Breast epithelium (tissue), 4 donors: ENCODE measurements at places on chromosomes 2 and 18. TPM values are rescaled to one million over a fixed set of nuclear protein-coding genes. Genes with fewer than 3 reads are reported as not detected.

DNA sequence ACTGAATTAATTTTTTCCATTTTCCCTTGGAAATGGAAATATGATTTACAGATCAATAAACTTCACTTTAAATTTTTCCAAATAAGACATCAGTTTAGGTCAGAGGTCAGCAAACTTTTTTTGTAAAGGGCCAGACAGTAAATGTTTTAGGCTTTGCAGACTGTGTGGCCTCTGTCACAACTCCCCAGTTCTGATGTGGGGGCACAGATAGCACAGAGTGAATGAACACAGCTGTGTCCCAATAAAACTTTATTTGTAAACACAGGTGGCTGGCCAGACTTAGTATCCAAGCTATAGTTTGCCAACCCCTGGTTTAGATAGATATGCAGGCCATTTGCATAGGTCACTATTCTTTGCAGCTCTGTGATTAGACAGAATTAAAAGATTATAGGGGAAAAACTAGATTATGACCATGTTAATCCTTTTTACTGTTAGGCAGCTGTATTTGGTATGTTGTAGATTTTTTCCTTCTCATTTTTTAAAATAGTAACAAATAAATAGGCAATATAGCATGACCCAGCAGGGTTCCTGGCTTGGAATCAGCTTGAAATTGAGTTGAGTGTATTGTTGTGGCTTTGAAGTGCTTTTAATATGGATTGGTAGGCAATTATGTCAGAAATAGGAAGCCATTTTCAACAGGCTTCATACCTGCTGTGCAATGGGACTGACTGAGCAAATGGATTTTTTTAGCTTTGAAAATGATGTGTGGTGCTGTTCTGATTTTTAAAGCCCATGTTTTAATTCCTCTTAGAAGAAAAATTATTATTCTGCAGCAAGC lies 59.7 kb downstream of the WDSUB1 start:
- H3K27ac ChIP-seq, result no peak overlapping the region
- no peaks in the 10 kb centered on the region for H3K4me1 ChIP-seq
- DNase-seq, result no peak
- no peak overlapping the region for H3K4me3 ChIP-seq
- no peaks in the 10 kb centered on the region for H3K36me3 ChIP-seq

GRCh38 chr2:235939471-235939870 lies 228.7 kb downstream of the GBX2 start:
- DNase-seq, result no peak
- H3K27me3 ChIP-seq, result no peaks in the 10 kb centered on the region
- H3K4me3 ChIP-seq, result no peak overlapping the region
- H3K36me3 ChIP-seq, result no peaks in the 10 kb centered on the region
- no peaks in the 10 kb centered on the region for H3K4me1 ChIP-seq
- H3K27ac ChIP-seq, result no peak overlapping the region

GRCh38 chr2:237669628-237670392 lies 42.4 kb downstream of the LRRFIP1 start:
- no peak for DNase-seq
- H3K4me3 ChIP-seq, result no peak overlapping the region

- no peak for DNase-seq
- H3K27ac ChIP-seq, result no peak overlapping the region
- no peak overlapping the region for H3K4me3 ChIP-seq
- no peaks in the 10 kb centered on the region for H3K4me1 ChIP-seq
- H3K36me3 ChIP-seq, result no peaks in the 10 kb centered on the region
Measured at GRCh38 chr2:13480057-13480456, 763.3 kb downstream of the TRIB2 start.

GRCh38 chr2:219405451-219405850 lies 12.7 kb upstream of the DES start:
- no peak overlapping the region for H3K4me3 ChIP-seq
- no peaks in the 10 kb centered on the region for H3K36me3 ChIP-seq
- DNase-seq, result no peak
- H3K4me1 ChIP-seq, result no peaks in the 10 kb centered on the region
- peak overlapping the region; percentile 32 for H3K27ac ChIP-seq

DNA sequence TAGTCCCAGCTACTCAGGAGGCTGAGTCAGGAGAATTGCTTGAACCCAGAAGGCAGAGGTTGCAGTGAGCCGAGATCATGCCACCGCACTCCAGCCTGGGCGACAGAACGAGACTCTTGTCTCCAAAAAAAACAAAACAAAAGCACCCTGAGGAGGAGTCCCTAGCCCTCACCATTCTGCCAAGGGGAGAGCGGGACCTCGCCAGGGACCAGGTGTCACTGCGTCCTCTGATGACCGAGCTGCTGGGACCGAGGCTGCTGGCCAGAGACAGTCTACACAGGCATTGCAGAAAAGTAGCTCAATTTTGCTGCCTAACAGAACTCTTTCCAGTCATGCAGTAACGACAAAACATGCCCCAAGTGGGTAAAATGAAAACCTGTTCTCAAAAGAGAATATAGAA lies 18.4 kb downstream of the NCK2 start:
- no peaks in the 10 kb centered on the region for H3K4me1 ChIP-seq
- H3K36me3 ChIP-seq, result no peaks in the 10 kb centered on the region
- H3K27me3 ChIP-seq, result no peaks in the 10 kb centered on the region
- H3K27ac ChIP-seq, result no peak overlapping the region

Gene ATP9B
- 54.4 TPM for total RNA-seq

DNA sequence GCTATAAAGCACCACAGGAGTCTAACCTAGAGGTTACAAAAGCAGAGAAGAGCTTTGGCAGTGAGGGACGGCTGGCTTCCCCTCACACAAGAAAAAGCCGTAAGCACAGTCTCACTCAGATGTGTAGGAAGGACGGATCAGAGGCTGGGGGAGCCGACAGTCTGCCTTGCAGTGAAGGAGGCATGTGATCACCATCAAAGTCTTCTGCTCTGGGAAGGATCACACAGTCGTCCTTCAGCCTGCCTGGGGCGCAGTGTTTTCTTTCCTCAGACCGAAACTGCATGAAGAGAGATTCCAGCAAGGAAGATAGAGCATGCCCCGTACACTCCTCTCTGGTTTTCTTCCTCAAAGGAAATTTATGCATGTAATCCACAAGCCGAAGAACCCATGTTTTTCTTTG lies 24.1 kb downstream of the GATA6 start:
- no peak for DNase-seq
- H3K36me3 ChIP-seq, result no peaks in the 10 kb centered on the region
- H3K27ac ChIP-seq, result no peak overlapping the region
- no peaks in the 10 kb centered on the region for H3K4me1 ChIP-seq

- no peaks in the 10 kb centered on the region for H3K4me1 ChIP-seq
- H3K36me3 ChIP-seq, result no peaks in the 10 kb centered on the region
- no peaks in the 10 kb centered on the region for H3K27me3 ChIP-seq
- no peak overlapping the region for H3K4me3 ChIP-seq
Measured at GRCh38 chr2:174971868-174972781, 33.1 kb downstream of the CHN1 start.

- H3K27ac ChIP-seq, result no peak overlapping the region
- no peaks in the 10 kb centered on the region for H3K36me3 ChIP-seq
- no peaks in the 10 kb centered on the region for H3K4me1 ChIP-seq
- no peak for DNase-seq
Measured at GRCh38 chr18:7273301-7273921, 42.5 kb downstream of the LRRC30 start.

DNA sequence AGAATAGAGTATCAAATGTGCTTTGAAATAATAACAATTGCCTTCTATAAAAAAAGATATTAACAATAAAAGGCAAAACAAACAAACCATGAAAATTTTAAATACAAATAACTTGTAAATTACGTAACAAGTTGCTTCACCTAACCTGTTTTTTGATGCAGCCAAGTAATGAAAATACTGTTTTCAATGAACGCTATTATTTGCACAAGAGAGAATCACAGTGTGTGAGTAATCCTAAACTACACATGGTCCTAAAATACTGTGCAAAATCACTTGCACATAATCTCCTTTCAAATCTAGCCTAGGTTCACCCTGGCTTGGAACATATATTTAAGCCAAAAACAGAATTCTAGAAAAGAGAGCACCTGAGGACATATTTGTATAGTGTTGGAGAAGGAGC lies 98.9 kb downstream of the CCDC148 start:
- no peak overlapping the region for H3K27ac ChIP-seq
- H3K36me3 ChIP-seq, result no peaks in the 10 kb centered on the region
- no peaks in the 10 kb centered on the region for H3K4me1 ChIP-seq
- H3K4me3 ChIP-seq, result no peak overlapping the region

GRCh38 chr2:191243154-191243553 lies 2.0 kb upstream of the MYO1B start:
- H3K27me3 ChIP-seq, result no peaks in the 10 kb centered on the region
- H3K4me1 ChIP-seq, result peaks cover 12% of the 10 kb centered on the region
- no peak for DNase-seq
- no peaks in the 10 kb centered on the region for H3K36me3 ChIP-seq
- H3K27ac ChIP-seq, result no peak overlapping the region
- no peak overlapping the region for H3K4me3 ChIP-seq

Gene SLC9A2
- total RNA-seq, result 0.98 TPM
